ENCODE measurements at places on chromosomes 5 and 9. TPM values are rescaled to one million over a fixed set of nuclear protein-coding genes. Genes with fewer than 3 reads are reported as not detected.

Gene DND1
- polyA plus RNA-seq = not detected

Gene ITGA2
- polyA plus RNA-seq = 7.2 TPM

Gene LCN12
- 0.71 TPM for polyA plus RNA-seq

Gene IFNA21
- polyA plus RNA-seq = not detected

Gene PCDHGA6
- polyA plus RNA-seq = 2.6 TPM

Gene ZNF483
- polyA plus RNA-seq = 1.6 TPM

Gene LRRC19
- polyA plus RNA-seq = 0.11 TPM

Gene GPR151
- polyA plus RNA-seq = not detected

Gene PSMB7
- 177 TPM for polyA plus RNA-seq

Gene MEIKIN
- not detected for polyA plus RNA-seq

Gene BHMT2
- polyA plus RNA-seq = 3.0 TPM

Gene C9orf153
- polyA plus RNA-seq = 0.22 TPM

Gene NPDC1
- 40.9 TPM for polyA plus RNA-seq

Gene PCDHA7
- polyA plus RNA-seq = 0.06 TPM

Gene PCDHB8
- 1.8 TPM for polyA plus RNA-seq

Gene IRX1
- polyA plus RNA-seq = 0.28 TPM
